ENCODE measurements at places on chromosomes 1 and 21.

- no peak for DNase-seq
These were observed 13.7 kb downstream of the SKI start for GRCh38 chr1:2241820-2242219.

- no peak for DNase-seq
These were observed 18.3 kb upstream of the PALMD start for GRCh38 chr1:99627615-99628014.

DNA sequence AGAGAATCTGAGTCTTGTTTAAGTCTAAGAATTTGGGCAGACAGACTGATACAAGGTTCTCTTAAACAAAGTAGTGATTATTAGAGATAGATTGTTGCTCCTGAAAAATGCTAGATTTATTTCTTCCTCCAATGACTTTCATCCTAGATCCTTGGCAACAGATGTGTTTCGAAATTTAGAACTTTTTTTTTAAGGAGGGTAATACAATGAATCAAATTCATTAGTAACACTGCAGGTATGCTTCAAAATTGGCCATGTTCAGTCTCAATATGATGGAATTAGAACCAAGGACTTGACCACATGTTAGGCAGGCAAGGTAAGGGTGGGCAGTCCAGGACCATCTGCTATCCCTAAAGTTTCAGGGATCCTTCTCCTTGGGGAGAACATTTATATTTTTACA lies 4.5 kb upstream of the LCE1F start:
- DNase-seq = no peak

- no peak for DNase-seq
These were observed 391.5 kb downstream of the NTNG1 start for GRCh38 chr1:107532318-107532717.

- no peak for DNase-seq
These were observed 71.2 kb downstream of the LRRC40 start for GRCh38 chr1:70134148-70134547.

GRCh38 chr1:206748348-206749030 lies 22.1 kb upstream of the IL19 start:
- no peak for DNase-seq

GRCh38 chr1:4118746-4119515 lies 218.9 kb upstream of the C1orf174 start:
- no peak for DNase-seq

- DNase-seq = no peak
These were observed 534.9 kb upstream of the USP24 start for GRCh38 chr1:55749975-55750627.

- peak; percentile 41 for DNase-seq
These were observed 1.1 kb downstream of the POGZ start for GRCh38 chr1:151457911-151458801.

DNA sequence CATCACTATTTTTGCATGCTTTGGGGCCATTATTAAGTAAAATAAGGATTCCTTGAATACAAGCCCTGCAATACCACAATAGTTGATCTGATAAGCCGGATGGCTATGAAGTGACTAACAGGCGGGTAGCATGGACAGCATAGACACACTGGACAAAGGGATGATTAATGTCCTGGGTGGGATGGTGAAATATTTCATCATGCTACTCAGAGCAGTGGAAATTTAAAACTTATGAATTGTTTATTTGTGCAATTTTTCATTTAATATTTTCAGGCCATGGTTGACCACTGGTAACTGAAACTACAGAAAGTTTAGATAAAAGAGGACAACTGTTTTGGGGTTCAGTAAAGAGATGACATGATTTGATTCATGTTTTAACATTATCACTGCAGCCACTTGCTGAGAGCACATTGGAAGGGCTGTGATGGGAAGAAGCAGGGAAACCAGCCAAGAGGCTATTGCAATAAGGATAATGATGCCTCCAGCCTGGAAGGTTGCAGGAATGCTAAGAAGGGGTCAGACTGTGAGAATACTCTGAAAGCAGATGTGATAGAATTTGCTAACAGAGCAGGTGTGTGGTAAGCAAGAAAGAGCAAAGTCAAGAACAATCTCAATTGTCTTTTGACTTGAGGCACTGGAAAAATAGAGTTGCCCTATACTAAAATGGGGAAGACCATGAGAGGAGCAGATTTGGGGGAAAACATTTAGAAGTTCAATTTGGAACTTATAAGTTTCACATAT lies 62.5 kb upstream of the TNFSF4 start:
- DNase-seq = no peak

- DNase-seq = no peak
These were observed 75.7 kb downstream of the GALNT2 start for GRCh38 chr1:230142608-230143210.

DNA sequence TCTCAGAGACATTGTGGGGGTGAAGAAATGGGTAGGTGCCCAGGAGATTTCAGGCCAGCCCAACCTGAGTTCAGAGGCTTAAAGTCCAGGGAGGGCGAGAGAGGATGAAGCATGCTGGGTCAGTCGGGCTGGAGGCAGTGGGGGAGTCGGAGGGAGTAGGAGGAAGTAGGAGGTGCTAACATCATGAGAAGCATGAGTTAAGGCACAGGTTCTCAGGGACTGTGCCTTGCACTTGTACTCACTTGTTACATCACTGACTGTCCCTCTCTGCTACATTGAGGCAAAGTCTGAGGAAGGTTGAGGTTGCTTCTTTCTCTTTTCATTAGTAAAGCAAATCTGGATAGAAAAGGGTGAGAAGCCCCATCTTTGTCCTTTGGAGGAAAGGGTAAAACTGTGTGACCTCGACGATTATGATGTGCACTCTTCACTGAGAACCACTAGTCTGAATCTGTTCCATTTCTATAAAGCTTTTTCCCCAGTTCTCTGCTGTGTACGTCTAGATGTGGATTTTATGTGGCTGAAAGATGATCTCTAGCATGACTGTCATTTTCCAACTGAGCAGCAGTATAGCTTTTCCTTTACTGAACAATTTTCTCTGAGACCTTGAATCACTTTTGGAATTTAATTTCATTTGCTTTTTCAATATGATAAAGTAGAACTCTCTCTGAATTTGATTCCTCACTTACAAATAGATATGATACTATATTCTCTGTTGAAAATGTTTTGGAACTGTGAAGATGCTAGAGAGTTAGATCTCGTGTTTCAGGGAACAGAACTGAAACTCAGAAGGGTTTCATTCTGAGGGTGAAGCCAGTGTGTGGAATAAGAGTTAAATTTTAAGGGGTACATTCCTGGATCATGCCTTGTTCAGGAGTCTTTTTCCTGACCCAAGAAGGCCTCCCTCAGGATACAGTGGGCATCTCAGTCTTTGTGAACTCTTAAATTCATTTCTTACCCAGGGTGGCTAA lies 94.6 kb downstream of the FGGY start:
- no peak for DNase-seq

- no peak for DNase-seq
These were observed 1.7 kb downstream of the S100B start for GRCh38 chr21:46603228-46603627.

DNA sequence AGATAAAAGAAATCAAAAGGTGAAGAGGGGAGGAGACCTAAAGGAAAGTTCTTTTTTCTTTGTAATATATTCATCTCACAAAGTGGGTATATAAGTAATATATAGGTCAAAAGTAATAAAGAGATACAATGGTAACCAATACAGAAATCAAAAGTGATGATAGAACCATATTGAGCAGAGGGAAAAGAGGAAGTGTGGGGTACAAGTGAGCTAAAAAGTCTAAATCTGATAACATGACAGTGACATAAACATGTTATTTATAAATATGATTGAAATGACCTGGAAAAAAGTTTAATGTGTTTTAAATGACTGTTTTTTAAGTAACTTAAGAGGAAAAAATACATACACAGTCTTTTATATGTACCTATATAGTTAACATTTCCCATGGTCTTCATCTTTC lies 70.5 kb downstream of the MRPL39 start:
- no peak for DNase-seq

- DNase-seq = peak; percentile 68
These were observed 1.2 kb downstream of the MTF2 start for GRCh38 chr1:93080179-93080823.

- DNase-seq = no peak
These were observed 87.6 kb upstream of the TRABD2B start for GRCh38 chr1:48084826-48085225.

- DNase-seq = peak; percentile 31
These were observed 478 bp downstream of the RIT1 start for GRCh38 chr1:155910621-155911121.

- DNase-seq = no peak
These were observed 565.8 kb upstream of the PKN2 start for GRCh38 chr1:88118176-88118845.

GRCh38 chr1:26533951-26534509 lies 4.5 kb downstream of the RPS6KA1 start:
- DNase-seq = no peak

- DNase-seq = no peak
These were observed 197.7 kb downstream of the SMYD3 start for GRCh38 chr1:246309247-246309884.

GRCh38 chr1:70169018-70169839 lies 36.1 kb downstream of the LRRC40 start:
- DNase-seq = no peak

DNA sequence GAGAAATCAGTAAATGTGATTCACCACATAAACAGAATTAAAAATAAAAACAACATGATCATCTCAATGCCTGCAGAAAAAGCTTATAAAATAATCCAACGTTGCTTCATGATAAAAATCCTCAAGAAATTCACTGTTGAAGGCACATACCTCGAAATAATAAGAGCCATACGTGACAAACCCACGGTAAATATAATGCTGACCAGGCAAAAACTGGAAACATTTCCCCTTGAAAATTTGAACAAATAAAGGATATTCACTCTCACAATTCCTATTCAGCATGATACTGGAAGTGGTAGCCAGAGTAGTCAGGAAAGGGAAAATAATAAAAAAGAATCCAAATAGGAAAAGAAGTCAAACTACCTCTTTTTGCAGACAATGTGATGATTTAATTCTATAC lies 148.8 kb downstream of the BRINP3 start:
- no peak for DNase-seq

GRCh38 chr21:31446226-31446855 lies 102.3 kb upstream of the TIAM1 start:
- DNase-seq = no peak

GRCh38 chr21:40681164-40681859 lies 165.6 kb downstream of the DSCAM start:
- no peak for DNase-seq

DNA sequence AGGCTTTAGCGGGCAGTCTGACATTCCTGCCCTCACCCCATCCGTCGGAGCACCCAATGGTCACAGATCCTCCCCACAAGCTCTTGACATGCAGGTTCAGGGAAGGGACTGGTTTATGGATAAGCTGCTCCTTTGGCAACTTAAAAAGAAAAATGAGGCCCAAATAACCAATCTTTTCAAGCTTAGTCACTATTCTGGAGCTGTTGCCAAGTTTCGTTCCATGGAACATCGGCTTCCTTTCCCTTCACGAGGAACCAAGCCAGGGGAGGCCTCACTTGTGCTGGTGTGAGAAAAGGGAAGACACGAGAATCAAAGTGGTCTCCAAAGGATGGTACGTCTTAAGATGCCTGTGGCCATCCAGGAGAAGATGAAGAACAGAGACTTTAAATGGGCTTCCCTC lies 46.1 kb upstream of the LPAR3 start:
- no peak for DNase-seq

- no peak for DNase-seq
These were observed 5.9 kb upstream of the PLEKHG5 start for GRCh38 chr1:6497215-6497866.

DNA sequence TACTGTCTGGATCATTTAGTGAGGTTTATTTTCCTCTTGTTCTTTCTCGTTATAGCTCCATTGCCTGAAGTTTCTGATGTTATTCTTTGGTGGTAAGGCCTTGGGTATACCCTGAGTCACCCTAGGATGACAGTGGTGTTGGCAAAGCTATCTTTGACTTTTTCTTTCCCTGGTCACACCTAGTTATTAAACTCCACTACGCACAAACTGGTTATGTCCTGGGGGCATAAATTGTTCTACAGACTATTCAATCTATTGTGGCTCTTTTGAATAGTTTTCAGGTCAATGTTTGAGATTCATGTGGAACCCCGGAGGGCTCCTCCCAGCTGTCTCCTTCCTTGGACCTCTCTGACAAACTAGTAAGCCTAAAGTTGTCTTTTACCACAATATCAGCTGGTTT lies 157.7 kb downstream of the SLC35F3 start:
- no peak for DNase-seq

DNA sequence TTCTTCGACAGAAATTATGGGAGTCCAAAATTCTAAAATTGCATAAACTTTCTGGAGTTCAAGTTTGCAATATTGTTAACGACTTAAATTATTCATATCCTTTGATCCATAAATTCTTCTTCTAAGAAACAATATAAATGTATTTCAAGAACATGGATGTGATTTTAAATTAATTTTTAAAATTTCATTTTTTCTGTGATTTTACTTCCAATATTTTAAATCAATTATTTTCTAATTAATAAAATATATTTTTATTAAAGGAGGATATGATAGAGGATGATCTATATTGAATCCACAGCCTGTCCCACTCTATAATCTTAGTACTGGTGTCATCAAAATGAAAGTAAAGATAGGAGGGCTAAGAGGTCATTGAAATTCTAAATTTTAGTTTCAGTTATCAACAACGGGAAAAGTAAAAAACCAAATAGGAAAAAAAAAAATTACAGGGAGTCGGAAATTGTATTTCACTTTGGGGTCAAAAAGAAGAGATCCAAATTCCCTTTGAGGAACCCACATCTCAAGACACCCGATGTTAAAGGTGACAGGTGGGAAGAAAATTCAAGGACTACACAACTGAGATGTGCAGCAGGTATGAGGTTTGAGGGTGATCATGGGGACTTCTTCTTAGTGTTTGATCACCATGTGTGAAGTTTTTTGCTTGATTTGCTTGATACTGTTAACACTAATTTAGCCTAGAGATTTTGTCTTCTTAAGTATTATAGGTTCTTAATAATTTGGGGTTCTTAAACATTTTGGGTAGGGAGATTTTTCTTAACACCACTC lies 154.8 kb upstream of the RGS18 start:
- DNase-seq = no peak

DNA sequence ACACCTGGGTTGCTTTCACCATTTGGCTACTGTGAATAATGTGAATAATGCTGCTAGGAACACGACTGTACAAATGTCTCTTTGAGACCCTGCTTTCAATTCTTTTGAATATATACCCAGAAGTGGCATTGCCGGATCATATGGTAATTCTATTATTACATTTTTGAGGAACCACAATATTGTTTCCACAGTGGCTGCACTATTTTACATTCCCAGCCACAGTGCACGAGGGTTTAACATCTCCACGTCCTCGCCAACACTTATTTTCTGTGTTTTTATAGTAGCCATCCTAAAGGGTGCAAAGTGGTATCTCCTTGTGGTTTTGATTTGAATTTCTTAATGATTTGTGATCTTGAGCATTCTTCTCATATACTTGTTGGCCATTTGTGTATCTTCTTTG lies 15.7 kb downstream of the FHAD1 start:
- no peak for DNase-seq

DNA sequence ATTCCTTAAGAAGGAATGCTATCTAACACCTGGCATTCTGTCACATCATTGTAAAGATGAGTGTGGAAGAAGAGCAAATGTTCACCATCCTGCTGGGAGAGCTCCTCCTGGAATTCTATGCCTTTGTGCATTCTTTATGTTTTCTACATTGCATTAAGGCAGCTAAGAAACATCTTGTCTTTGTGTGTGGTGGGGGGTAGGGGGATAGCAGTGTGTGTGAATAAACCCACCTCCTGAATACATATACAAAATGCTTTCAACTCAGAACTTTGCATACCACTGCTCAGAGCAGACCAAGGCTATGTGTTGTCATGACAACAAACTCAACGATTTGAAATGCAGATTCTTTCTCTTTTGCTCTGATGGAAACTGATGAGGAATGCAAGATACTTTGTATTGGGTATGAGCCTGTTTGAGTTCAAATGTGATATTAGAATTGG lies 193.6 kb upstream of the KAZN start:
- DNase-seq = no peak
